NCI-H1436 (cell line): ENCODE measurements at places on chromosomes 11 and 22.

GRCh38 chr22:30649430-30650007 is 13.9 kb downstream of the SLC35E4 start:
- DNase-seq: no peak

GRCh38 chr22:43039800-43040199 is 24.9 kb upstream of the PACSIN2 start:
- DNase-seq: no peak

DNA sequence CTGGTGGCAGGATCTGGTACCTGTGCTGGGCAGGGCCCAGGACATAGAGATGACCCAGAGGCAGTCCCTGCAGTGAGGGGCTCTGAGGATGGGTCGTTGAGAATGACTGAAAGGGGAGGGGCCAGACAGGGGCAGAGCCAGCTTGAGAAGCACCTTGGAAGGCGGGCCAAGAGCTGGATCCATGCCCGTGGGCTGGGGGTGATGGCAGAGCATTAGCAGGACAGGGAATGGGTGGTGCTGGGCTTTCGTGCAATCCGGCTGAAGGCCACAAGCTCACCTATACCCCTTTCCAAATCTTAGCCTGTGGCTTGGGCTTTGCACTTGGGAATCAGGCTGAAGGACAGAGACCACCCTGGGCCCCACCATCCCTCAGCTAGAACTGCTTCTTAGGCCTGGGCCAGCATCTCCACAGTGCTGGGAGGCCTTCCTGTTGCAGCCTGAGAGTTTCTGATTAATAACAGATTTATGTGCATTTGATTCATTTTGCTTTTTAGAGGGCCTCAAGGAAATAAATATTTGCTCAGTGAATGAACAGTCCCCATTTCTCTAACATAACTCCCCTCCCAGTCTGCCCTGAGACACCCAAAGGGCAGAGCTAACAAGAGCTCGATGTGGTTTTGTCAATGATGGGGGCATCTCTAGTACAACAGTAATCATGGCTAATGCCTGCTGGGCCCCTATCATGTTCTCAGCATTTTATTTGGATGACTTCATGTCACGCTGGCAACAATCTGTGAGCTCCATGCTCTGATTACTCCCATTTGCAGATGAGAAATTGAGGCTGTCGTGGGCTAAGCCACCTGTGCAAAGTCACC is 39.3 kb downstream of the RIBC2 start:
- no peak for DNase-seq

GRCh38 chr22:43234264-43234988 is 47.5 kb upstream of the TTLL12 start:
- no peak for DNase-seq

DNA sequence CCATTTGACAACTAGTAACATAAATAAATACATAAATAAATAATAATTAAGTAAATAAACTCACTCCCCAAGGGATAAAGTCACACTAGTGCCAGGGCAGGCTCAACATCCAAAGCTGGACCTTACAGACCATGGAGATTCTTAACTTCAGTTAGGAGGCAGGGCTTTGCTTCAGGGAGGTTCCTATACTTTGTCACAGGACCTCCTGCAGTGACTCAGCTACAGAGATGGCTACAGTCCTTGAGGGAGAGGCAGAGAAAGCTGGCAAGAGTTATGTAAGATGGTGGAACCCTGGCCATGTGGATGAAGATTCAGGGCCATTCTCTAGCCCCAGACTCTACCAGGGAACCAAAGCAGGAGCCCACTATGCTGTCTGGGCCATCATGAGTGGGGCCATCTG is 74.1 kb upstream of the CADM1 start:
- no peak for DNase-seq

- no peak for DNase-seq
These were observed 101.5 kb downstream of the TRAF6 start for GRCh38 chr11:36408498-36409136.

DNA sequence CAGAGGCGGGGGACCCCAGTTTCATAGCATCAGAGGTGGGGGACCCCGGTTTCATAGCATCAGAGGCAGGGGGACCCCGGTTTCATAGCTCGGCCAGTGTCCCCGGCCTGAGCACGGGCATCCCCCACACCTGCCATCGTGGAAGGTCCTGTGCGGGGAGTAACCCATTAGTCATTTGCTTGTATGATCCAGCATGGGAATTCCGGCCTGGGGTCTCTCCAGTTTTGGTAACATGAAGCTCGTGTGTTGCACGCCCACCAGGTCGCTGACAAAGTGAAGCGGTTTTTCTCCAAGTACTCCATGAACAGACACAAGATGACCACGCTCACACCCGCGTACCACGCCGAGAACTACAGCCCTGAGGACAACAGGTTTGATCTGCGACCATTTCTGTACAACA is 29.0 kb upstream of the KRTAP5-7 start:
- DNase-seq: no peak

DNA sequence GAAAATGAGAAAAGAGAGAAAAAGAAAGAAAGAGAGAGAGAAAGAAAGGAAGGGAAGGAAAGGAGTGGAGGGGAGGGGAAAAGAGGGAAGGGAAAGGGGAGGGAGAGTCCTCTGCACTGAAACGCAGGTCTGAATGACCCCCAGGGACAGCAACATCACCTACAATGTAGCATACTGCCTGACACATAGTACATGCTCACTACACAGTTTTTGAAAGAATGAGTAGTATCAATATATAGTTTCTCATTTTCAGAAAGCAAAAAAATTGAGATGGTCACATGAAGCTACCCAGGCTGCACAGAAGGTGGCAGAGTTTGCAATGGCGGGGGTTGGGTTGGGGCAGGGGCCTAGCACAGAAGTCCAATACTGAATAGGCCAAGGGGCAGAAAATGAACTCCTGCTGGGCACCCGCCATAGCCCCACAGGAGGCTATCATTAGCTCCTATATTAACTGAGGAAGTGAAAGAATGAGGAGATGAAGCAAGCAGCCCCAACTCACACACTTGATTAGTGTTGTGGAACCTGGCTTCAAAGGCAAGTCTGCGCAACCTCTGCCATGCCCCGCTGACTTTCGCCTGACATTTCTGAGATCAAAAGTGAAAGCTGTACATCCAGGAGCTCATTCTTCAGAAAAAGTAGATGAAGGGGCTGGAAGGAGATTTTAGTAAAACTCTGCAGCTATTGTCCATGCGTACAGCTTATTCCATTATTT is 241.2 kb upstream of the SYN3 start:
- DNase-seq: no peak

DNA sequence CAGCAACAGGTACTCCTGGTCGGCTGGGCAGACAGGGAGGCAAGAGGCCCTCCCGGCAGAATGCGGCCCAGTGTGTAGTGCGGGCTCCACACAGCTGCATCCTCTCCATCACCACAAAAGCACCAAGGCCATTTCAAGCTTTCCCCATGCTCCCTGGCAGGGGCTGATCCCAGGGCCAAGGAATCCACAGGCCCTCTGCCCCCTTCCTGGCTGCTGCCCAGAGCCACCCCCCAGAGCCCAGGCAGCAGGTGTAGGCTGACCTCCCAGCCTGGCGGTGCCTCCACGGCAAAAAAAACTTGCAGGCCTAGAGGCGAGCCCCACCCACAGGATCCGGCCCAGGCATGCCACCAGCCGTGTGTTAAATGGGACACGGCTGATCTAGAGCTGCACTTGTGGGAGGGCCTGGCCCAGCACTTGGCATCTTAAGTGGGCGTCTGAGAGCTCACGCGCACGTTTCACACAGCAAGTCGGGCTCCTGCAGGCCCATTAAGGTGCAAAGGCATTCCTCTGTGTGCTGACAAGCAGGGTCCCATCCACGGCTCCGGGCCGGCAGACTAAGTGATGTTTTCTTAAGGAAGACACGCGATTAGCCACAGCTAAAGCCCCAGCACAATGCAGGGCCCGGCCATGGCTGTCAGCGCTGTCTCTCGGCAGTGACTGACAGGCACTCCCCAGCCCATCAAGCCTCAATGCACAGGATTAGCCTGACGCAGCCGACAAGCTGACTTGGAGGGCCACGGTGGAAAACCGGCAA is 19.8 kb upstream of the GNB1L start:
- DNase-seq: peak; percentile 13

DNA sequence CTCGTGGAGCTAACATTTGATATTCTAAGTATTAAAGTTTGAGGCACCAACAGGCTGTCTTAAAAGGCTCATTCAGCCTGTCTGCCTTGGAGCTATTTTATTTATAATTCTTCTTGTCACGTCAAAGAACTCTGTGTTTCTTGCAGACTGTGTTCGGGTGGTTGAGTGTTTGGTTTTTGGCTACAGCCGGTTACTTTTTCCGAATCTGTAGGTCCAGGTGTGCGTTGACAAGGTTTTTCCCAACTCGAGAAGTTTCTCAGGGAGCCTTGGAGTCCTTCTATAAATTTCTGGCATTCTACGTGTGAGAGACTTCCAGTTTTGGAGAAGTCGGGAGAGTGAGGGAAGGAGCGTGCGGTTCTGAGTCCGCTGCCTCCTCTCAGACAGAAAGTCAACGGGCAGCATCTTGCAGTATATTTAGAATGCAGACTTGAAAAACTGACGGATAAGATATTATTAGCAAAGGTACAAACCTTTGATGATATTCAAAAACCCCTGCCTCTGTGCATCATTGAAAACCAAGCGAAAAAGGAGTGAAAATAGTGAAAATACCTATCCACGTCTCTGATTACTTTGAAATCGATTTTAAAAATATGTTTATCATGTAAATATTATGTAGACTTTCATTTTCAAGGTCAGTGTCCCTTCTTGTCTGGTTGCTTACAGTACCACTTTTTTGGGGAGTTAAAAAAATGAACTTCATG is 85.2 kb upstream of the PPARA start:
- DNase-seq: no peak

GRCh38 chr11:103339485-103339857 is 230.2 kb downstream of the DYNC2H1 start:
- no peak for DNase-seq

DNA sequence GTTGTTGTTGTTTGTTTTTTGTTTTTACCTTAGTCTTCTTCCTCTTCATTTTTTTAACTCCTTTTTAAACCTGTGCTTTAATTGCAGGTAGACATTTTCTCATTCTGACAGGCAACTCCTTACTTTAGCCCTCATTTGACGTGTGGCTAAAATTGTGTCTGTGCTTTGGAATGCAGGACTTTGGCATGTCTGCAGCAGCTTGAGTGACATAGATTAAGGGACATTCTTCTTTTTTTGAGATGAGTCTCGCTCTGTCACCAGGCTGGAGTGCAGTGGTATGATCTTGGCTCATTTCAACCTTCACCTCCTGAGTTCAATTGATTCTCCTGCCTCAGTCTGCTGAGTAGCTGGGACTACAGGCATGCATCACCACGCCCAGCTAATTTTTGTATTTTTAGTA is 100.8 kb downstream of the FAT3 start:
- no peak for DNase-seq

GRCh38 chr11:25901415-25901814 is 430.5 kb upstream of the ANO3 start:
- DNase-seq: no peak

DNA sequence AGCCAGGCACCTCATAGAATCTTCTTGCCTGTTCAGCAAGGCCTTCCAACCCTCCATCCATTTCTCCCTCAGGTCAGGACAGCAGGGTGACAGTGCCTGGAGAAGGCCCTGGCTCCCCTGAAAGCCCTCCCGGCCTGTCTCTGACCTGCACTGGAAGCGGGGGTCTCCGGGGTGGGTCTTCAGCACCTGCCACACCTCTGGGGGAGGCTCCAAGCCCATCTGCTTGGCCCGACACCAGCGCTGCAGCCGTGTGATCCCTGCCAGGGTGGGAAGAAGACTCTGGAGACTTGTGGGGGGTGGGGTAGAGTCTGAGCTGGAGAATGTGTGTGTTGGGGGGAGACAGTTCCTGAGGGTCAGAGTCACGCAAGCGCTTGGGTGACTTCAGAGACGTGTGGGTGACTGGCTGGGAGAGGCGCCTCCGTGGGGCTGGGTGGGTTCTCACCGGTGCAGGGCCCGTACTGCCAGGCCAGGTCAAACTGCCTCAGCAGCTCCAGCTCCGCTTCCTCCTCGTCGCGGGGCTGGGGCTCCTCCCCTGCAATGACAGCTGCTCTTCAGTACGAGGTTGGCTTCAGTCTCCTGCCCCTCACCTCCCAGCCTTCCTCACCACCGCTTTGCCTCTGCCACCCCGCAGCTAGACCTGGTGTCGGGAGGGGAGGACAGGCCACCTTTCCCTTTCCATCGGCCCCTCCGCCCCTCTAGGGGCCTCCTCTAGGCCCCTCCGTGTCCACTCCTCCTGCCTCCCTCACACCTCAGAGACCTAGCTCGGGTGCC is 615 bp downstream of the POLD4 start:
- no peak for DNase-seq

- no peak for DNase-seq
These were observed 563 bp upstream of the ENDOD1 start for GRCh38 chr11:95088946-95089619.

DNA sequence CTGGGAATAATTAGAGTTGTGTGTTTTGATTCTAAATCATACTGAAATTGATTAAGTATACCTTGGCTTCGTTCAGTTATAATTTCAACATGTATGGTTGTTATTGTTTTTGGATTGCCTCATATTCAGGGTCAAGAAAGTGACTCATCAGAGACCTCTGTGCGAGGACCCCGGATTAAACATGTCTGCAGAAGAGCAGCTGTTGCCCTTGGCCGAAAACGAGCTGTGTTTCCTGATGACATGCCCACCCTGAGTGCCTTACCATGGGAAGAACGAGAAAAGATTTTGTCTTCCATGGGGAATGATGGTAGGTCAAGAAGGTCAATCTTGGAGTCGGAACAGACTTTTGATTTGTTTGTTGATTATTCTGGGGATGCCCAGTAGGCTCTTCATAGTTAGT is 40.4 kb downstream of the KMT2A start:
- no peak for DNase-seq

GRCh38 chr11:119519796-119520195 is 96.8 kb upstream of the THY1 start:
- DNase-seq: no peak

DNA sequence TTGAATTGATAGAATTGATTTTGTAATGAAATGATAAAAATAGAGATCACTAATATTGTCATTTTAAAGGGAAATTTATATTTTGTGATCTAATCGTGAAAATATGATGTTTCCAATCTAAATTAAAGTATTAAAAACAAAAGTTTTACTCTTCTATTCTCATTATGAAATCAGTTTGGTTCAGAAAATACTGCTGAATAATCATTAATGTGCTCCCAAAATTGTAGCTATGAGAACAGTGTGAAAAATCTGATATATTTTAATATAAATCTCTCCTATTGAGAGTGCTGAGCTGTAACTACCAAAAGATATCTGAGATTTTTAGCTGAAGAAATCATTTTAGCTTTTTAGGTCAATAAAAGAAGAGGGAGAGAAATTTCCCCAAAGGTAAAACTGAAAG is 287.5 kb upstream of the ANO3 start:
- no peak for DNase-seq

DNA sequence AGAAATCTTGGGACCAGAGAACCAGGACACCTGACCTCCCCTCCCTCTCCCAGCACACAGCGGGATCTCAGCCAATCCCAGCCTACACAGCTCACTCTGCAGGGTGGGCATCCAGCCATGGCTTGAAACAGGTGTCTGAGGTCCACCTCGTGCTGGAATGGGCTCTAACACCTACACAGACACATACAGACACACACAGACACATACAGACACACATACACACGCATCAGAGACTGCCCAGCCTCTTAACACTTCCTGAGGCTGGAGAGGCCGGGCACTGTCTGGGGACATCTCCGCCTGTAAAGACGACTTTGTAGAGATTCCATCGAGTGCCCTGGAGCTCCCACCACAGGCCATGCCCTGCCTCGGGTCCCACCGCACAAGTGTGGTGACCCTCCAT is 36.7 kb downstream of the CAPN1 start:
- no peak for DNase-seq

GRCh38 chr22:19756288-19757128 is 4.1 kb upstream of the TBX1 start:
- DNase-seq: peak; percentile 47

GRCh38 chr22:23077627-23078461 is 7.5 kb downstream of the GNAZ start:
- no peak for DNase-seq

- DNase-seq: no peak
These were observed 13.5 kb downstream of the ARFGAP2 start for GRCh38 chr11:47163193-47163592.
